Stimulated activated CD8-positive, alpha-beta memory T cell treated with anti-CD3 and anti-CD28 coated beads, Interleukin-15, amount 100 ng/mL, for 1 hour (primary cell): ENCODE measurements at places on chromosomes 4 and X.

GRCh38 chrX:20513185-20513584 is 246.5 kb upstream of the RPS6KA3 start:
- no peak for DNase-seq

GRCh38 chrX:72121383-72121782 is 10.3 kb downstream of the RTL5 start:
- DNase-seq: no peak

- DNase-seq: no peak
Measured at GRCh38 chr4:20832826-20833225, 132.6 kb downstream of the PACRGL start.

DNA sequence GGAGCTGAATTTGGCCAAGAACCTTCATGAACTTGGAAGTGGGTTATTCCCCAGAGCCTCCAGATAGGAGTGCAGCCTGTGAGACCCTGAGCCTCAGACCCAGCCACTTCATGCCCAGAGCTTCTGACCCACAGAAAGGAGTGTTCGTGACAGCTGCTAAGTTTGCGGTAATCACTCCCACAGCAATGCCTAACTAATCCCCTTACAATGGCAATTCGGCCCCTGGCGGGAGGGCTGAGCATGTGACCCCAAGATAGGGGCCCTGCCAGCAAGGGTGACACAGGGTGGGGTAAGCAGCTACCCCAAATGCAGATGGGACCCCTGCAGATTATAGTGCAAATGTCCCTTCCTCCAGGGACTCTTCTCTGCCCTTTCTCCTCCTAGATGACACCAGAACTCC is 22.5 kb downstream of the PNMA6E start:
- no peak for DNase-seq

- no peak for DNase-seq
Measured at GRCh38 chr4:67451464-67451863, 93.8 kb downstream of the CENPC start.

GRCh38 chr4:85180533-85180932 is 214.0 kb upstream of the WDFY3 start:
- DNase-seq: no peak
